Stimulated activated CD4-positive, alpha-beta T cell treated with anti-CD3 and anti-CD28 coated beads, Interleukin-1b, Interleukin-23, amount 100 ng/mL, for 48 hours (primary cell): ENCODE measurements at places on chromosomes 12 and 14.

- DNase-seq, result no peak
These were observed 2.2 kb downstream of the CRADD start for GRCh38 chr12:93679308-93679925.

- no peak for DNase-seq
These were observed 8.0 kb downstream of the GLIPR1 start for GRCh38 chr12:75488553-75488952.

DNA sequence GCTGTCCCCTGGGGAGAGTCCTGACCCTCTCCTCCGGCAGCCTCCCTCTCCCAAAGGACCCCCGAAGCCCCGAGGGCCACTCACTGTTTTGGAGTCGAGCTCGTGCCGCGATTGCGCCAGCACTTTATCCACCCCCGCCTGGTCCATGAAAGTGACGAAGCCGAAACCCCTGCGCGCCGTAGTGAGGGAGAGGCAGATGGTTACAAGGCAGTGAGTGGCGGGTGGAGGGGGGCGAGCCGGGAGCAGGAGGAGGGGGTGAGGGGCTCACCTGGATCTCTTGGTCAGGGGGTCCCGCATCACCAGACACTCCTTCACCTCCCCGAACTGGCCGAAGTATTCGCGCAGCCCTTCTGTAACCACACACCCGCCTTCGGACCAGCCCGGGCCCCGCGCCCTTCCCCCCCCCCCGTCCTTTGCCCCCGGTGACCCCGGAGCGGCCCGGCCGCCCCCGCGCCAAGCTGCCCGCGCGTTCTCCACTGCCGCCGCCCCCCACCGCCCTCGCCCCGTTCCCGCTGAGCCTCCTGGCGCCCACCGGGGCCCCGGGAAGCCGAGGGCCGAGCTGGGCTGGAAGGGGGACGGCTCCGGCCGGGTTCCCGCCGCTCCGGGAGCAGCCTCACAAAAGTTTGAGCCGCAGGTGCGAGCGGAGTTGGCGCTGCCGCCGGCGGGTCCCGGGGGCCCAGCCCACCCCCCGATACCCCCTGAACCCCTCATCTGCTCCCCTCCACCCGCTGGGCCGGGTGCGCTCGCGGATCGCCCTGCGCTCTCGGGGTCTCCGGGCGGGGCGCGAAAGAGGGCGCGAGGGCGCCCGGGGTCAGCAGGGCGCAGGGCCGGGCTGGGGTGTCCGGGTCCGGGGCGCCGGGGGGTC lies 808 bp downstream of the MSI1 start:
- DNase-seq, result peak; percentile 41

- DNase-seq, result no peak
These were observed 1231.0 kb downstream of the VRK1 start for GRCh38 chr14:98028162-98028561.

- DNase-seq, result no peak
These were observed 46.3 kb downstream of the CCDC88C start for GRCh38 chr14:91371011-91371989.

DNA sequence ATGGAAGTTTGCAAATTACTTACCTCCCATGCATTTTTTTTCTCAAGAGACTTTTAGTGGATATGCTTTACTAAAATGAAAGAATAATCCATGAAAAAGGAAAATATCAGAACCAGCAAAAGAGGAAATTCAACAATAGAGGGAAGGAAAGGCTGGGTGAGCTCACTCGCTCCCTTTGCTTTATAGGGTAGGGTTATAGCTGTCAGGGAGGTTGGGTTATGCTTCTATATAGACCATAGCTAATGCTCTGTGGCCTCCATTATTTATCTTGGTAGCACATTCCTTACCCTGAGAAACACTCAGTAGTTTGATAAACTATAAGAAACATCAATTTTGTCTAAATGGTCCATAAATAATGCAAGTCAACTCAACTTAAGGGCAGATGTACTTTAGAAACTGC lies 215.9 kb upstream of the FAR2 start:
- no peak for DNase-seq

- no peak for DNase-seq
These were observed 6.9 kb downstream of the DERA start for GRCh38 chr12:15918066-15918465.

- no peak for DNase-seq
These were observed 10.5 kb upstream of the BCL11B start for GRCh38 chr14:99282261-99283050.

DNA sequence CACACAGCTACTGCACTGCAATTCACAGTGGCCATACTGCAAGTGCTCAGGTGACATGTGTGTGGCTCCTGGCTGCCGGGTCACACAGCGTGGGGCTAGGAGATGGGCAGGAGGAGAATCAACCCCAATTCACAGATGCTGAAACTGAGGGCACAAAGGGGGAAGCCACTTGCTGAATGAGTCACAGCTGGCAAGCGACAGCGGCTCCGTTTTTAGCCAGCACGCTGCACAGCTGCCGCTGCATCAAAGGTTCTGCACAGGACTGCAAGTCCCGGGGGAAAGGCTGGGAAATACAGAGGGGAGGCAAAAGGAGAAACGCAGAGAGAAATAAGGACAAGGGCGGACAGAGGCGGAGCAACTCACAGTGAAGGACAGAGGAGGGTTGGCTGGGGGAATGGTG lies 57.9 kb downstream of the KDM2B start:
- DNase-seq, result no peak

DNA sequence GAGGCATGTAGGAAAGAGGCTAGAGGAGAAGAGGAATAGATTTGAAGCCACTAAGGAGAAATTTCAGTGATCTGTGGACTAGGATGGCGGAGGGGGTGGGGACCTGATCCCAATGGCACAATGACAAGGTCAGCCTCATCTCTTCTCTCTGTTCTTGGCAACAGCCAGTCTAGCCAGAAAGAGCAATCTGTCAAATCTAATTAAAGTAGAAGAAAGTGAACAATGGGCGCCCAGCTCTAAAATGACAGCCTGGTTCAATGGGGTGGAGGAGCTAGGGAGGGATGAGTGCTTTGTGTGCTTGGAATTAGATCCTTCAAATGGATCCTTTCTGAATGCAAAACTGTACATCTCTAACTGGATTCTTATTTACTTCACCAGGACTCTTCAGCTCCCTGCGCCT lies 37.2 kb upstream of the TUBA1C start:
- no peak for DNase-seq

DNA sequence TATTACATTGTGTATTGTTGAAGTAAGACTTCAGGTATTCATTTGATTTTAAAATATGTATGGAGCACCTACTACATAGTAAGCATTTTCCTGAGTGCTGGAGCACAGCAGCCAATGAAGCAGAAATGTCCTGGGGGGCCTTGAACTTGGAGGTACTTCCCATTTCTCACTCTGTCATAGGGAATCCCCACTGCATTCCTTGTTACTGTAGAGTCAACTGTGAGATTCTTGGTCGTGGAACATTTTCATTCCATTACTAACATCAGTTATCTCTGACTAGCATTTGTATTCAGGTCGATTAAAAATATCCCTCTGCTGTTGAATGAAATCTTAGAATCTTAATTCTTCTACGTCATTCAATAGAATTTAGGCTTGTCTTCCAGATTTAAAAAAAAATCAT lies 66.7 kb downstream of the PDE3A start:
- DNase-seq, result no peak

DNA sequence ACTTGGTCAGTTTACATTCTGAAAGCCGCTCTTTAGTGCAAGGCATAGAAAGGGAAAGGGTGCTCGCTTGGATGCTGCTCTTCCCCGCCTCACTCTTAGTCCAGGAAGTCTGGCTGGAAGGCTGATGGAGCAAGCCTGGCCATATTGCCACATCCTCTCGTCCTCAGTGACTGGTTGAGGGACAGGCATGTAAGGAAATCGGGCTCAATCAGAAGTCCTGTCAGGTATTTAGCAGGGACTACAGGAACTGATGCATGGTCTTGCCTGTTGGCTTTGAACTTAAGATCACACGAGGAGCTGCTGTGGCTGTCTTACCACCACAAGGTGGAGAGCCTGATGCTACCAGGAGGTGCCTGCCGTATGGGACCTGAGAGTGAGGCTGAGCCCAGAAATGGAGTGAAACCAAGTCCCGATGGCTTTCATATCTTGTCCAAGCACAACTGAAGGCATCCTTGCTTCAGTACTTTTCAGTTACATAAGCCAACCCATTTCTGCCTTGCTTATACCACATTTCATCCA lies 10.7 kb upstream of the C12orf75 start:
- DNase-seq, result no peak

GRCh38 chr14:59406454-59407245 lies 58.5 kb downstream of the GPR135 start:
- DNase-seq, result no peak

DNA sequence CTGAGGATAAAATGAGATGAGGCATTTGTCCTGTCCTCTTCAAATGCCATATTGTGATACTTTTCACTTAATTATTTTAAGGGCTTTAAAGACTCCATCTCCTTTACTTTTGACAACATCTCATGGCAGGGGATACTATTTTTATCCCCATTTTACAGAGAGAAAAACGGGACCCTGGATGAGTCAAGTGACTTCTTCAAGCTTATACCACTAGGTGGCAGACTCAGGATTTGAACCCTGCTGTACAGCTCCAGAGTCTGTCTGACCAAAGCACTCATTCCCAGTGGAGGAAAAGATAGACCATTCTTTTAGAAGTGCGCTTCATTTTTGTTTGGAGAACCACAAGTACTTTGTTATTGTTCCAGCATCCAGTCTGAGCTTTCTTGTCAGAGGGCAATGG lies 1.7 kb upstream of the SMOC1 start:
- no peak for DNase-seq

DNA sequence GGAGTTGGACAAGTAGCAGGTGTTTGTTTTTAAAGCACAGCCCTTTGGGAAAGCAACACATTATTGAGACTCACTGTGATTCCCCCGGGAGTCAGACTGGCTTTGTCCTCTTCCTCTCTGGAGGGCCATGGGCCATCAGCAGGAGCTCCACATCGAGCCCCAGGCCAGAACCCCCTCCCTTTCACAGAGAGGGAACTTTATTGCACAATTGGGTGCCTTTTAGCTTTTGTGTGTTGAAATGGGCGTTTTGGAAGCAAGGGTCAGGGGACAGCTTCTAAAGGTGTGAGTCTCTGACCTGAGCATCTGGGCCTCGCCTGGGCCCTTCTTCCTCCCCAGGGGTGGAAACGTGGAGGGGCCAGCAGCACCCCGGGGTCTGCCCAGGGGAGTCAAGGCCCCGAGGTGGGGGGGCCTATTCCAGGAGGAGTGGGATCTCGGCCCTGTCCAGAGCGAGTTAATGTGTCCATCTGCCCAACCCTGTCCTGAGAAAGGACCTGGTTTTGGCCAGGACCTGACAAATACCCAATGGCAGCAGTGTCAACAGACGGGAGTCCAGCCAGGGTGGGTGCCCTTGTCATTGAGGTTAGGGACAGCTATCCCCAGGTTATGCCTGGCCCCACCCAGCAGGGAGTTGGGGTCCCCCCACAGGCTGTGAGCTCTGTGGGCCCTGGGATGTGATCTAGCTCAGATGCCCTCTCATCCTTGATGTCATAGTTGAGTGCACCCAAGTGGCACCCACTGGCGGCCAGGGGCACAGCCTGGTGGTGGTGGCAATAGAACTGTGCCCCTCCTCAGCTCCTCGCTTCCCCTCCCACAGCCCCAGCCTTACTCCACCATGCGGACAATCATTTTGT lies 37.1 kb downstream of the SLC8B1 start:
- DNase-seq, result no peak

DNA sequence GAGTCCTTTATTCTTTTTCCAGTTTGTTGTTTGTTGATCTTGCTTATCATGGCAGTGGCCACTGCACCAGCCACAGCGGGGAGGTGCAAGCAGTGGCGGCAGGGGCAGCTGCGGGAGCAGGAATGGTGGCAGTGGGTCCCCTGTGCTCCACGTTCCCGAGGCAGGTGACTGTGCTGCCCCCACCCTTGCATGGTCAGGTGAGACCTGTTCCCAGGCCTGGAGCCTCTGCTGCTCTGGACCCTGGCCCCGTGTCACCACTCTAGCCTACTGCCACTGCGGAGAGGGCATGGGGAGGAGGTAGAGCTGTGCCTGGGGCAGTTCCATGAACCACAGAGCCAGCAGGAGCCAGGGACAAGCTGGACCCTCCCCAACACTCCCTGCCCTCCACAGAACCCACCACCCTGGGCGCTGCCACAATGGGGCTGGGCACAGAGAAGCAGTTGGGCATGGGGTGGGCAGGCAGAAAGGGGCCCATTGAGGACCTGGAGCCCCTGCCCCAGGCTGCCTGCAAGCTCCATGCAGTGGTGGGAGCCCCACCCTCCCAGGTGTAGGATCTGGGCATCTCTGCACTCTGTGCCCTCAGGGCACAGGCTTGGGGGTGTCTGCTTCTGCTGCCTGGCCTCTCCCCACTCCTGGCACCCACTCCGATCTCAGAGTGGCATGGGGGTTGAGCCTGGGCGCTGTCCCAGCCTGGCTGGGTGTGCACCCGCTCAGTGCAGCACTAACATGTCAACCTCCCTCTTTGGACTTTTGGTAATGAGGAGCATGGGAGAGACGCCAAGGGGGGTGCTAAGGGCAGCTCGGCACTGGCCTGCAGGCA lies 23.1 kb upstream of the WDR20 start:
- DNase-seq, result no peak
